ENCODE measurements at places on chromosomes 13 and 19. TPM values are rescaled to one million over a fixed set of nuclear protein-coding genes. Genes with fewer than 3 reads are reported as not detected.

The FPR1 gene
- 0.11 TPM for total RNA-seq

The SMIM44 gene
- not detected for total RNA-seq

The GGN gene
- total RNA-seq, result 0.43 TPM

The SPHK2 gene
- 8.2 TPM for total RNA-seq

The C19orf85 gene
- not detected for total RNA-seq

The RPL18A gene
- 1,286 TPM for total RNA-seq

The RFPL4AL1 gene
- total RNA-seq, result not detected

The MIDN gene
- 22.0 TPM for total RNA-seq

The CYP4F2 gene
- not detected for total RNA-seq

The BCL3 gene
- 3.1 TPM for total RNA-seq

The ADGRE3 gene
- not detected for total RNA-seq

The ZNF112 gene
- 4.3 TPM for total RNA-seq

The IL4I1 gene
- not detected for total RNA-seq

The VN1R4 gene
- total RNA-seq, result not detected

The FARP1 gene
- 15.7 TPM for total RNA-seq

The ZNF491 gene
- total RNA-seq, result 3.5 TPM

The LYL1 gene
- total RNA-seq, result 3.1 TPM

The KLF16 gene
- total RNA-seq, result 6.5 TPM

The TRAPPC2B gene
- 15.3 TPM for total RNA-seq

The SLC7A9 gene
- total RNA-seq, result 0.39 TPM

The EDDM13 gene
- total RNA-seq, result not detected

The RNF113B gene
- total RNA-seq, result not detected

The CGB8 gene
- total RNA-seq, result 2.3 TPM

The CFAP97D2 gene
- total RNA-seq, result not detected

The SIGLEC8 gene
- total RNA-seq, result not detected

The SCEL gene
- total RNA-seq, result 153 TPM

The PRX gene
- 2.4 TPM for total RNA-seq

The SLITRK5 gene
- total RNA-seq, result not detected

The GNG7 gene
- total RNA-seq, result 0.11 TPM

The ZNF567 gene
- total RNA-seq, result 7.7 TPM

The ZNF628 gene
- total RNA-seq, result 2.8 TPM

The OR10H1 gene
- not detected for total RNA-seq

The BRCA2 gene
- 4.1 TPM for total RNA-seq

The CPB2 gene
- 1.6 TPM for total RNA-seq

Measured in placental epithelial cell (primary cell).